ENCODE measurements at places on chromosomes 2 and 18.

DNA sequence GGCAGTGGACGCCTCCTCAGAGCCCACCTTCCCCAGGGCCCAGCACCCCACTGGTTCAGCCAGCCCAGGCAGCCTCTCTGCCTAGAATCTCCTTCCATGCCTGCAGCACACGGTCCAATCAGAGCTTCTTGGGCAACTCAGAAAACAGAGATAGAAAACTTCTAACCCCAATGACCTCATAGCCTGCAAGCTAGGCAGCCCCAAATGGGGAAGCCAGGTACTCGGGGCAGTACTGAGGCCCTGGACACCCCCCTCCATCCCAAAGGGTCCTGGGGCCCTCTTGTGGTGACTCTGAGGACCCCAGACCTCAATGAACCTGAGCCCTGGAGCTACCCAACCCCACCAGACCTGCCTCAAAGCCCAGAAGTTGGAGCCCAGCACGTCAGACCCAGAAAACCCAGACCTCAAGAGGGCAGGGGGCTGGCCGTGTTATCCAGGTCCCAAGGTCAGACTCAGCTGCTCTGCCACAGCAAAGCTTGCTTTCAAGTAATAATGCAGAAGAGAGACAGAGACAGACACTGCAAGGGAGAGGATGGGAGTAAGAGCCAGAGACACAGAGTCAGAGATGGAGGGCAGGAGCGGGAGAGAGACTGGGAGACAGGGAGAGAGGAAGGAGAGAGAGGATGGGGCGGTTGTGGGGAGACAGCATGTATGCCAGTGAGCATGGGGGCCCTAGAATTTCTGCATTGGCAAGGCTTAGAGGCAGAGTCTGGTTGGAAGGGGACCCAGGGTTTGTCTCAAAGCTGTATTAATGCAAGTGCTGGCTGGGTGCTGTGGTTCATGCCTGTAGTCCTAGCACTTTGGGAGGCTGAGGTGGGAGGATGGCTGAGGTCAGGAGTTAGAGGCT, 28.2 kb downstream of the SERTAD2 start:
- no peak for DNase-seq

DNA sequence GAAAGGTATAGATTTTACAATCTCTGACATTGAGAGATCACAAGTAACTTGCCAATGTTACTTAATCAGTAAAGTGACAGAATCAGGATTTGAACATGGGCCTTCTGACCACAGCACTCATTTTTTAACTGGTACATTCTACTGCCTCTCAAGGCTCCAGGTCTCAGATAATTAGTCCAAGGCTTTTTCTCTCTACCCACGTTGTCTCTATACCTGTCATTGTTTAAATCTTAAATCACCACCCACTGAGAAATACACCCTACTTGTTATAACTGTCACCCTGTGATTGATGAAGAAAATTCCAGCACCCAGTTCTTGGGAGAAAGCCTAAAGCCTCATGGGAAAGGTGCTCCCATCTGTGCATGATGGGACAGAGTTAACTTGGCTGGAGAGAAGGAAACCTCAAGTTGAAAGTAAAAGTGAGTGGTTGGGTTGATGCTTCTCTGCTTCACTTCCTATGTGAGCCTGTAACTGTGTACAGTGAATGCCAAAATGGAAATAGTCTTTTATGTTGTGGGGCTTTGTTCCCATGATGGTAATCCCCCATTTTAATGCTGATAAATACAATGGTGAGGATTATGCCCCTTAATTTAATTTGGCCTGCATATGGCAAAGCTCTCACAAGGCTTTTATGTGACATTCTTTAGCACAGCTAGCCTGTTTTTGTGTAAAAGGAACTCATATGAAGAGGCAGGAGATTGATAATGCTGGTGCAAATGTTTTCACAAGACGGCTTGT, 190.1 kb upstream of the SP5 start:
- DNase-seq = no peak

DNA sequence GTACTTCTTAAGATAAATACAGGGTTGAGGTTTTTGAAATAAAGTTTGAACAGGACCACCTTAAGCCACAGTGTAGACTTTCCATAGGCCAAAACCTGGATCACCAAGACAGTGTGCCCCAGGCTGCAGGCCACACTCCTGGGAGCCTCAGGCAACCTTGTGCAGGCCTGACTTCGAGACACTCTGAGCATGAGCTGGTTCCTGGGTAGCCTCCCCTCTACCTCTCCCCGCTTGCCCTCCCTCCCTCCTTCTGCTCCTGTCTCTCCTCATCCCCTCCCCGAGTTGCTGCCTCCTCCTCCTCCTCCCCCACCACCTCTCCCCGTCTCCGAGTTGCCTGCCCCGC, 10.6 kb upstream of the PROC start:
- DNase-seq = no peak

- no peak for DNase-seq
Observed at GRCh38 chr2:126627643-126628042, 28.3 kb upstream of the GYPC start.

Data from GM12891 (cell line).